ENCODE measurements at places on chromosomes 1 and 21.

- no peak for DNase-seq
Observed at GRCh38 chr21:35035116-35035515, 14.0 kb downstream of the RUNX1 start.

DNA sequence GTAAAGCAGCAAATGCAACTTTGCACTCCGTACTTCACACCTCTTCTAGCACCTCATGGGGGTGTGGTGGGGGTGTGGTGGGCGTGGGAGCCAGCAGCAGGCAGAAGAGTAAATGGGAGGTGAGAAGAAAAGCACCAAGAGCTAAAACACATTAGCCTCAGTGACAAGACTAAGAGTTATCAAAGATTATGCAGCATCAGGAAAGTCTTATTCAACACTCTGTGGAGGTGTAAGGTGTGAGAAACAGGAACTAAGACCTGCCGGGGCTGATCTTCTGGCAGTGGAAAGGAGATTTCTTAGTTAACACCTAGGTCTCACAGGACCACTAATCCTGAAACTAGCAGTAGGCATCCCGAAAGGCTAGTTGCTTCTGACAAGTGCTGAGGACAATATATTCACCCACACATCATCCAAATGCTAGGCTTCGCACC lies 9.9 kb downstream of the TGFBR3 start:
- no peak for DNase-seq

DNA sequence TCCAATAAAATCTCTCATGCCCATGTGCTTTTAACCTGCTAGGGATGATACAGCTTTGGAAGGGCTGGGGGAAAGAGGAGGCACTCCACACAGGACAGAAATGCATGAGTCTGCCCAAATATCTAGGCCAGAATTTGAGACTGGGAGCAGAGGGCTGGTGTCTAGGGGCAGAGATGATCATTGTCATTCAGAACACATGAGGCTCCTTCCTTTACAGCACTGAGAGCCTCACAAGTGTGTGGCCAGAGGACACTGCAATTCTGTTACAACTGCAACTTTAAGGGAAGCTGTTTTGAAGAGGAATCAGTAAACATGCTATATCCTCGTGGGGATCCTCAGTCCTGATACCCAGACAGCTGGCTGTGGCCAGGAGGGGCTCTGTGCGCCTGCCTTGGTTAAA lies 541.3 kb downstream of the OMA1 start:
- DNase-seq = no peak

GRCh38 chr1:205991237-205991636 lies 12.0 kb downstream of the RAB7B start:
- no peak for DNase-seq

GRCh38 chr1:171769754-171770153 lies 11.7 kb upstream of the METTL13 start:
- no peak for DNase-seq

DNA sequence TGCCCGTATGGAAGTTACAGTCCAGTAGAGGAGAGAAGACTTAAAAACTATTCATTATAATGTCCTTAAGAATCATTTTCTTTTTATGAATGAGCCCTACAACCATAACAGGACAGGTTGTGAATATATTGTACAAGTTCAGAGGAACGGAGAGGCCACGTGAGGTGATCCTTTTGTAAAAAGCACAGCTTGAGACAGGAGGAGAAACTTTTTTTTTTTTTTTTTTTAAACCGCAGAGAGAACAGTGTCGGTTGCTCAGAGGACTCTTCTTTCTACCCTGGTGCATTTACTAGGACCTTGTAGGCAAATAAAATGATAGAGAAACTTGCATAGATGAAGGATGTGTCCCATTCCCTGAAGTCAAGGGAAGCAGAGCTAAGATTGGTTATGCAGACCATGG lies 32.1 kb downstream of the DYRK1A start:
- no peak for DNase-seq

- no peak for DNase-seq
Observed at GRCh38 chr21:42218836-42219605, at the start of gene ABCG1. ABCG1 (plus strand) TSS chr21:42219140; CDS start chr21:42219263, 123 bp downstream.

DNA sequence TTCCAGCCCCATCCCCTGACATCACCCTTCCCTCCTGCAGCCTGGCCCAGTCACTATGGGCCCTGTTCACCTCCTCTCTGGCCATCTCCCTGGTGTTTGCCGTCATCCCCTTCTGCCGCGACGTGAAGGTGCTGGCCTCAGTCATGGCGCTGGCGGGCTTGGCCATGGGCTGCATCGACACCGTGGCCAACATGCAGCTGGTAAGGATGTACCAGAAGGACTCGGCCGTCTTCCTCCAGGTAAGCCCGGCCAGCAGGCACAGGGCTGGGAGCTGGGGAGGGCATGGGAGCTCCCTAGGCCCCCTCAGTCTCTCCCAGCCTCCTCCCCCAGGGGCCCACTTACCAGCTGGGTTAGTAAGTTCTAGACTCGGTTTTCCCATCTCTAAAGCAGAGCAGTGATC lies 52.1 kb downstream of the ELK4 start:
- DNase-seq = no peak

GRCh38 chr1:22791831-22792347 lies 81.2 kb downstream of the EPHB2 start:
- no peak for DNase-seq

DNA sequence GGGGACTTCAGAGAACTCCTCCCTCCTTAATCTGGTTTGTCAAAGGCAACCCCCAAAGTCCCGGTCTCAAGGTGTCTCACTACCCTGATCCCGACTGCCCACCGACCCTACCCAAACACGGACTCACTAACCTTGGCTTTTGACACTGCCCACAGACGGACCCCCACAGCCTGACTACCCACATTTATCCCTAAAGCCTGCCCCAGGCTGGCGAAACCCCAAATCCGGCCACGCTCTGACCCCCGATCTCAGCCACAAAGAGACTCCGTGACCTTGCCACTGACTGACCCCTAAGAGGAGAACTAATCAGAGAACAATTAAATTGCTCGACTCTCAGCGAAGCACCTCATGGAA lies 5.2 kb downstream of the ID3 start:
- DNase-seq = no peak

DNA sequence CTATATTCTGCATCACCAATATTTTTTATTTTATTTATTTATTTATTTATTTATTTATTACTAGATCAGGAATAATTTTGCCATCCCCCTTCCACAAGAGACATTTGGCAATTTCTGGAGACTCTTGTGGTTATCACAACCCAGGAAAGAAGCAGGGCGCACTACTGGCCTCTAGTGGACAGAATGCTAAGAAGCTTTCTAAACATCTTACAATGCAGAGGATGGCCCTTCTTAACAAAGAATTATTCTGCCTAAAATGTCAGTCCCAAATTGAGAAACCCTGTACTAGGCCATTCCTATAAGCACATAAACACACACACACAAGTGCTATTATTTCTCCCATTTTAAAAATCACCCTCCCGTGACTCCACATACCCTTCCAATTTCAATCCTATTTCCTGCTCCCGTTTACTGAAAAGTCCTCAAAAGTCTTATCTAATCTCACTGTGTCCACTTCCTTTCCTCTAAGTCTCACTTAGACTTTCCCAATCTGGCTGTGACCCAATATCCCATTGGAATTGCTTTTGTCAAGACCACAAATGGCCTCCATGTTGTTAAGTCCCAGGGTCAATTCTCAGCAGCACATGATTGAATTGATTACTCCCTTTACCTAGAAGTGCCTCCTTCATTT lies 43.7 kb upstream of the RNF11 start:
- DNase-seq = peak; percentile 46

DNA sequence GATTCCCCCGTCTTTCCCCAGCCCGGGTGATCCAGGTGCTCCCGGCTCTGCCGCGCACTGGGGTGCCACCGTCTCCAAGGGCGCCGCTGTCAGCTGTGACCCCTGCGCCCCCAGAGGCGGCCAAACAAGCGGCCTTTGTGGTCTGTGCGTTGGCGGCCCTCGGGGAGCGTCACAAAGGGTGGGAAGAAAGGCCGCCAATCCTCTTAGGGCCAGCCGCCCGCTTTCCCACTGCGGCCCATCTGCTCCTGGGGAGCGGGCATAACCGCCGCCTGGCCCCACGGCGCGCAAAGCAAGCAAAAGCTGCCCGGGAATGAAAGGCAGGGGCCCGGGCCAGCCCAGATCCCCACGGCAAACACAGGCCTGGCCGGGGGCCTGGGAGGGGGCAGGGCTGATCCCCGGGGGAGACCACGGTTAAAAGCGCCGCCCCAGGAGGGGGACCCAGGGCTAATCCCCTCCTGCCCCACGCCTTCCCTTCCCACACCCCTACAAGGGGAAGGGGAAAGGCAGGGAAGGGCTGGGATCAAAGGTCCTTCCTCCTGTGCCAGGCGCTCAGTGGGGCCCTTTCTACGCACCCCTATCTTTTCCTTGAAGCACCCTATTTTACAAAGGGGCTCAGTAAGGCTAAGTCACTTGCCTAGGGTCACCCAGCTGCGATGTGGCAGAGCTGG lies 24.0 kb downstream of the C1QB start:
- DNase-seq = no peak

- no peak for DNase-seq
Observed at GRCh38 chr1:225691377-225691776, 38.5 kb upstream of the ENAH start.

GRCh38 chr1:201275253-201275666 lies 8.0 kb upstream of the PKP1 start:
- DNase-seq = peak; percentile 98

- DNase-seq = no peak
Observed at GRCh38 chr1:20555758-20556120, 3.4 kb downstream of the FAM43B start.

DNA sequence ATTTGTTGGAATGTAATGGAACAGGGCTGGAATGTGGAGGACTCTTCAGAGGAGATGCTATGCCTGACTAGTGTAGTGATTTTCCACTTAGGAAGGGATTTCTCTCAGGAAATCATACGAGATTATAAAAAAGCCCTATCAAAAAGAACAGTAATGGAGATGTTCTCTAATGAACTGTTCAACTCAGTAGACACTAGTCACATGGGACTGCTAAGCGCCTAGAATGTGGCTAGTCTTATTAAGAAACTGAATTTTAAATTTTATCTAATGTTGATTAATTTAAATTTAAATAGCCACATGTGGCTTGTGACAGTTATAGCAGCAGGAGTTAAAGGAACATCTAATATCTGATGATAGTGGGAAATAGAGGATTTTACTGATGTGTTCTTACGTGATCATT lies 94.0 kb downstream of the SLC35F3 start:
- DNase-seq = no peak

GRCh38 chr1:50774759-50775351 lies 185.2 kb downstream of the FAF1 start:
- DNase-seq = peak; percentile 47

- no peak for DNase-seq
Observed at GRCh38 chr1:198662821-198663220, 24.0 kb downstream of the PTPRC start.

GRCh38 chr1:157723157-157723556 lies 22.6 kb upstream of the FCRL3 start:
- DNase-seq = no peak

DNA sequence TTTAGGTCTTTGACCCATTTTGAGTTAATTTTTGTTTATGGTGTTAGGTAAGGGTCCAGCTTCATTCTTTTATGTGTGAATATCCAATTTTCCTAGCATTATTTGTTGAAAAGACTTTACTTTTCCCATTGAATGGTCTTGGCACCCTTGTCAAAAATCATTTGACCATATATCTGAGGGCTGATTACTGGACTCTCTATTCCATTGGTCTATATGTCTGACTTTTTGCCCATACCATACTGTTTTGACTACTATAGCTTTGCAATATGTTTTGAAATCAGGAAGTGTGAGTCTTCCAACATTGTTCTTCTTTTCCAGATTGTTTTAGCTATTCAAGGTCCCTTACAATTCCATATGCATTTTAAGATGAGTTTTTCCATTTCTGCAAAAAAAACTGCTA lies 11.4 kb upstream of the CCSAP start:
- DNase-seq = no peak

- no peak for DNase-seq
Observed at GRCh38 chr1:192958350-192958749, 100.8 kb downstream of the UCHL5 start.

DNA sequence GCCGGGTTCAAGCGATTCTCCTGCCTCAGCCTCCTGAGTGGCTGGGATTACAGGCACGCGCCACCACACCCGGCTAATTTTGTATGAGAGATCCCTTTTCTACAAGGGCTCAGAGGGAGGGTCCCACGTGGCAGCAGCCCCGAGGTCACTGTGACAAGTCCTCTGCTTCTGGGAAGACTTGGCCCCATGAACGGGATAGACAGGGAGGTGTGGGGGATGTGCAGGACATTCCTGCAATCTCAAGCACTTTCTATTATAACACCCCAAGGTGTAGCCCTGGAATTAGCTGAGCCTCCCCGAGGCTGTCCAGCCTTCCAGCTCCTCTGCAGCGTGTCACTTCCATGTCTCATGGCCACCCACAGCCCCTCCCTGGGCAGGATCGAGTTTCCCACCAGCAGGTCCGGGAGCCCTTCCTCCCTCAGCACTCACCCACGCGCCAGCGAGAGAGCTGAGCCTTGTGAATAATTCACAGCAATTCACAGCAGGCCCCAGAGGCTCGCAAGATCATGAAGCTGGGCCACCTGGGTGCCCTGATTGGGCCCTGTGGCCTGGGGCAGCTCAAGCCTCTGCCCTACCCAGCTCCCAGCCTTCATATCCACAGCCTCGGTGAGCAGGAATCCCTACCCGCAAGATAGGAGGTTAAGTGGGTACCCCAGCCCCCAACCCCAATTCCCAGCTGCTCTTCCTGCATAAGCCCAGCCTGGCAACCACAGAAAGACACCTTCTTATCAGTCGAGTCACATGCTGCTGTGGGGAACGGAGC lies 22.8 kb upstream of the RNU1-4 start:
- peak; percentile 27 for DNase-seq

DNA sequence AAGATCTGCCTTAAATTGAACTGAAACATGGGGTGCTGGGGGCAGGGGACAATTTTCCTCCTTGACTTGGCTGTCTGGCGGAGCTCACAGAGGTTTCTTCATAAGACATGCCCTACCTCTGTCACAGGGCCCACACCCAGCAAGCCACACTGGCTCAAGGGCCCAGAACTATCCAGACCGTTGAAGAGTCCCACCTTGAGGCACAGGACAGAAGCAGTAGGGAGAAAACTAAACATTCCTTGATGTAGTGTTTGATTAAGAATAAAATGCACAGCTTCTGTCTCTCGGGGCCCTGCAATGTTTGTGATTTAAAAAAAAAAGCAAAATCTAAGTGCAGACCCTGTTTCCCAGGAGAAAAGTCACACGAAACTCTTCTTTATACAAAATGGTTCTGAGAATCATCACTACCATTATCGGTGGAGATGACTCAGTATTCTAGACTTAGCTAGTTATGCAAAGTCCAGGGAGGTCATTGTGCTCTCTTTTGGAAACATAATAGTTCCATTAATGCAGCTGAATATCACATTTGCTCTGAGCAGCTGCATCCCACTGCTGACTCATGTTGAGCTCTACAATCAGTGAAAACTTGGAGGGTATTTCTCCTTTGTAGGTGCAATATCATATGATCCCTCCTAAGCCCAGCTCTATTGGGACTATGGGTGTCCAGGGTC lies 53.6 kb upstream of the DIRAS3 start:
- peak; percentile 81 for DNase-seq

DNA sequence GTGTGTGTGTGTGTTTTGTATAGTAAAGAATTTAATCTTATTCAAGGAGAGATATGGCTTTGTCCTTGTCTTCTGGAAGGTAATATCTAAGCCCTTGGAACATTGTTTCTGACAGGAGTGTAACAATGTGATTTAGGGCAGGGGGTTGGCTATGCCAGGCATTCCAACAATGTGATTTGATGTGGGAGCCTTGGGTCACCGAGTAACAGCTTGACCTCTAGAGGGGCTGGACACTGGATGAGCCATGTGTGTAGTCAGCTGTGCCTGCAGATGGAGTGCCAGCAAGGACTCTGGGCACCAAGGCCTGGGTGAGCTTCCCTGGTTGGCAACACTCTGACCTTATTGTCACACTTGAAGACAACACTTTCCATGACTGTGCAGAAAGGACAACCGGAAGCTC lies 336.1 kb upstream of the ZP4 start:
- DNase-seq = no peak

Measured in HT1080 (cell line).